ENCODE measurements at places on chromosomes 5 and 9. TPM values are rescaled to one million over a fixed set of nuclear protein-coding genes. Genes with fewer than 3 reads are reported as not detected.
A peak's percentile ranks its signal among the peaks of the same experiment; 100 is the strongest.

GRCh38 chr9:127199001-127199791, 65.4 kb upstream of the GARNL3 start:
- H3K27me3 ChIP-seq = no peaks in the 10 kb centered on the region
- H3K4me1 ChIP-seq = peaks cover 9% of the 10 kb centered on the region
- H3K36me3 ChIP-seq = no peaks in the 10 kb centered on the region
- H3K27ac ChIP-seq = peak overlapping the region; percentile 32

GRCh38 chr9:16912197-16912596, 41.7 kb upstream of the BNC2 start:
- H3K27me3 ChIP-seq = no peaks in the 10 kb centered on the region
- H3K27ac ChIP-seq = no peak overlapping the region

- no peaks in the 10 kb centered on the region for H3K36me3 ChIP-seq
- DNase-seq = no peak
- no peak overlapping the region for H3K27ac ChIP-seq
- H3K27me3 ChIP-seq = no peaks in the 10 kb centered on the region
- no peak overlapping the region for H3K4me3 ChIP-seq
Observed at GRCh38 chr9:34271265-34272006, 57.6 kb downstream of the KIF24 start.

DNA sequence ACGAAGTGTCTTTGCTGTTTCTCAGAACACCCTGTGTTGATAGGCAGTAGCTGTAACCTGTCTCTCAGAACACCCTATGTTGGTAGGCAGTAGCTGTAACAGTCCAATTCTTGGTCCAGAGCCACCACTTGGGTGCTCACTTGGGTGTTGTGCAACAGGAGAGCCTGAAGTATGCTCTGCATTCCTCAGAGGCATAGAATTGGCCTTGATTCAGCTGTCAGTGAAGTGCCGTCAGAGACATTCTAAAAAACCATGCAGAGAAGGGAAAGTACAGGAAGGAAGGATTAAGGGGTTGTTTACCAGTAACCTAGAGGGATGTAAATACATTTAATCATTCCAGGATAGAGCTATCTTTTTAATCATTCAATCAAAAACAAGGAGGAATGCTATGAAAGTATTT, 231.2 kb downstream of the ARRDC3 start:
- H3K27me3 ChIP-seq = no peaks in the 10 kb centered on the region
- no peak for DNase-seq
- H3K4me1 ChIP-seq = peaks cover 23% of the 10 kb centered on the region

ADAMTS12 gene
- total RNA-seq = 11.5 TPM

PCDHA8 gene
- total RNA-seq = 2.1 TPM

EIF4EBP3 gene
- total RNA-seq = 19.5 TPM

Measured in upper lobe of left lung (tissue), 6 donors.